ENCODE measurements at places on chromosomes 2 and 18.

DNA sequence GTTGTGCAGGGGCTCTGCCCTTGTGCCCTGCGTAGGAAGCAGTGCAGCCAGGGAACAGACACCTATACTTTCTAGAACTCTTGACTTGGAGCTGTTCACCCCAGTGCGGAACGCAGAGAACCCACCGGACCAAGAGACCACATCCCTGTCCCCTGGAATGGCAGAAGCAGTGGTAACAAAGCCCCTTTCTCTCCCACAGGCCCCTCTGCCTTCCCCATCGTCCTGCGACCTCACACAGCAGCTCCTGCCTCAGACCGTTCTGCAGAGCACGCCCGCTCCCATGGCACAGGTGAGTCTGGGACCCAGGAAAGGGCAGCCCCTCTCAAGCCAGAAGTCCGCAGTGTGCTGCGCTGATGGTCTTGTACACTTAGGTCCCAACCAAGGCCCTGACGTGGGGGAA, 24.6 kb upstream of the RPL31 start:
- no peak for DNase-seq

DNA sequence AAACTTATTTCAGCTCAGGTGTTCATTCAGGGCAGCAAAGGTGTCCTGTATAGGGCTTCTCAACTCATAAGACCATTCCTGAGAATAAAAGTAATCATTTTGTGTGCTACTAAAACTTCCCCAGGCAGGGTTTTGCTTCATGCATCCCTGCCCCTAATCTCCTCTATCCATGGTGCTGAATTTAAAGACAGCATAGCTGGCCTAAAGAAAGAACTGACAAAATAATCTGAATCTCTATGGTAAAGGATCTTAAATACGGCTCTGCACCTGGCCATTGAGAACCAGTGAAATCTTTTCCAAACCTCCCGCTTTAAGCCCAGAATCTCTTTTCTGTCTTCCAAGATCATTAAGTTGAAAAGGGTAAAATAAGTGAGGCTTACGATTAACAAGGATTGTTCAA, 292.1 kb upstream of the KLHL29 start:
- DNase-seq, result no peak

DNA sequence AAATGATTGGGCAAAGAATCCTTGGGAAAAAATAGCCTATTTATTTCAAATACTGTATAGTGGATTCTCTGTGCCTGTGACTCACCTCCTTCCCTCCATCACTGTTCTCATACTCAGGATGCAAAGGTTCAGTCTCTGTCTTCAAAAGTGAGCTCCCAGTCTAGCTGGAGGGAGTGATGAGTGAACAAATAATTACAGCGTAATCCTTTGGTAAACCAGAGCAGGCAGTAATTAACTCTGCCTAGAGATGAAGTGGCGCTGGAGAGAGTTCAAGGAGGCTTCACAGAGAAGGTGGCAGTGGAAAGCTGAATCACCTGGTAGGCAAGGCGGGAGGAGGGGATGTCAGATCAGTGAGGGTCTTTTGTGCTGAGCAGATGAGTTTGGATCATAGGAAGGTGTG, 6.5 kb downstream of the DGUOK start:
- no peak for DNase-seq

- DNase-seq, result no peak
Measured at GRCh38 chr2:133598769-133599168, 30.5 kb upstream of the NCKAP5 start.

DNA sequence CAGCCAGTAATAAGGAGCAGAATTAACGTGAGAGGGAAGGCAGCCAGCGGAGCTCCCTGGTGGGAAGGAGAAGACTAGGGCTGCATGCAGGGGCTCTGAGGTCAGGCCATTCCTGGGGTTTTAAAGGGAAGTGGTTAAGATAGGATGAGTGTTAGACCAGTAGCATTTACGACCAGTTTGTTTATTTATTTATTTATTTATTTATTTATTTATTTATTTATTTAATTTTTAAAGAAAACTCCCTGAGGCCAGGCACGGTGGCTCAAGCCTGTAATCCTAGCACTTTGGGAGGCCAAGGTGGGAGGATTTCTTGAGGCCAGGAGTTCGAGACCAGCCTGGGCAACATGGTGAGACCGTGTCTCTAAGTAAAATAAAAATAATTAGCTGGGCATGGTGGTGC, 152.8 kb downstream of the FHOD3 start:
- no peak for DNase-seq

DNA sequence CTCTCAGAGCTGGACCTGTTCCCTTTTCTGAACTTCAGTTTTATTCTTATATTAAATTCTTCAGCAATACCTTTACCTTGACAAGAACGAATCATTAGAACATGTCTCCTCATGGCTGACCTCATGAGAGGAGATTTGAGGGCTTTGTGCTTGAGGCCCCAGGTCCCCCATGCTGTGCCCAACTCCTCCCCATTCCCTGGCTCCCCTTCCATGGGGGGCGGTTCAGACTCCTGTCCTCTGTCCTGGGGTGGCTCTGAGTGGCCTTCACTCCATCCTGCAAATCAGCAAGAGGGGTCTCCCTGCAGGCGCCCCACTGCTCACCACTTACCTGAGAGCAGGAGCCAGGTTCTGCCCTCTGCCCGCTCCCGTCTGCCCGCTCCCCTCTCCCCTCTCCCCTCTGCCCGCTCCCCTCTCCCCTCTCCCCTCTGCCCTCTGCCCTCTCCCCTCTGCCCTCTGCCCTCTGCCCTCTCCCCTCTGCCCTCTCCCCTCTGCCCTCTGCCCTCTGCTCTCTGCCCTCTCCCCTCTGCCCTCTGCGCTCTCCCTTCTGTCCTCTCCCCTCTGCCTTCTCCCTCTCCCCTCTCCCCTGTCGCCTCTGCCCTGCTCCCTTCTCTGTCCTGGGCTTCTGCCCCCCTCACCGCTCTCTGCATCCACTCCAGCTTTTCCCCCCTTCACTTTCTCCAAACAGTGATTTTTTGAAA, 98.7 kb upstream of the ALKAL2 start:
- DNase-seq, result no peak

DNA sequence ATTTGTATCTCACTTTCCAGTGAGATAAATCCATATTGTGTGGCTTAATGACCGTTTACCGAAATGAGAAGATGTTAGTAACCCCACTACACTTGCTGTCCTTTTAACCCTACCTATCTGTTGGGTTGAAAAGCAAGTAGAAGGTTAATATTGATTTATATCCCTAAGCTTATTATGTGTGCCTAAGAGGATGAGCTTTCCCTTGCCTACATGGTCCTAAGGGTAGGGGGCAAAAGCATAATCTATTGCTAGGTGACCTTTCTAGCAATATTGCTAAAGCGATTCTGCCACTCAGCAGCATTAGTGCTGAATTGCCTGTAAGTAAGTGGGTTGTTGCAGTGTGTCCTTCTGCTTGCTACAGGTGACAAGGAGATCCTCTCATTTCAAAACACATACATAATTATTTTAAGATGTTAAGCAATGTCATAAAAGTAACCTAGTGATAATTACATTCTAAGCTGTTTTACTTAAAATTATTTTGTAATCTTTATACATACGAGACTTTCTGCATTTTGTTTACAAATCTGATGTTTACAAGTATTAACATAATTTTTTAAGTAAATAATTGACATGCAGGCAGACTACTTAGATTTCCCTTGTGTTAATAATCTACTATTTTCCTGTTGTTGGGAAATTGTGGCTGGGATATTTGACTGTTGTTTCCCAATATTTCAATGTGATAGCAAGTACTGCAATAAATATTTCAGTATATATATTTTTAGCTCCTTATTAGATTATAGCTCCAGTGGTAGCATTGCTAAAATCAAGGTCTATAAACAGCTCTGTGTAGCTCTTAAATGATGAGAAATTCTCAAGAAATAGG, 49.1 kb upstream of the CABYR start:
- DNase-seq, result no peak

- DNase-seq, result no peak
Measured at GRCh38 chr2:178498137-178498536, 17.9 kb downstream of the PLEKHA3 start.

DNA sequence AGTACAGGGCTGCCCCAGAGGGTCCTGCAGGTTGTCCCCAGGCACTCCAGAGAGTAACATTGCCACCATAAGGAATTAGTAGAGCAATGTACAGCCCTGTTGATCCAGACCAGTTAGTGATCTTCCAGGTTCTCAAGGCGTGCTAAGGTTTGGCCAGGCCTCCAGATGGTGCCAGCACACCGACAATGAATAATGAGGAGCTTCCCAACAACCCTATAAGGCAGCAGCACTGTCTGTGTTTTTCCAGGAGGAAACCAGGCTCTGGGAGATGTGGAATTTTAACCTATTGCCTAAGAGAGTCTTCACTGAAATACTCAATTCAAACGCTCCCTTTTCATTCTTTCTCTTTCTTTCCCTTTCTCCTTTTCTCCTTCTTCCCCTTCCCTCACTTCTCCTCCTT, 122.1 kb downstream of the MGAT5 start:
- DNase-seq, result no peak

- no peak for DNase-seq
Measured at GRCh38 chr2:147773479-147773878, 71.3 kb upstream of the ACVR2A start.

GRCh38 chr2:237779521-237779920, 19.1 kb upstream of the RBM44 start:
- DNase-seq, result no peak

- DNase-seq, result no peak
Measured at GRCh38 chr2:130818809-130819208, 17.9 kb upstream of the ARHGEF4 start.

DNA sequence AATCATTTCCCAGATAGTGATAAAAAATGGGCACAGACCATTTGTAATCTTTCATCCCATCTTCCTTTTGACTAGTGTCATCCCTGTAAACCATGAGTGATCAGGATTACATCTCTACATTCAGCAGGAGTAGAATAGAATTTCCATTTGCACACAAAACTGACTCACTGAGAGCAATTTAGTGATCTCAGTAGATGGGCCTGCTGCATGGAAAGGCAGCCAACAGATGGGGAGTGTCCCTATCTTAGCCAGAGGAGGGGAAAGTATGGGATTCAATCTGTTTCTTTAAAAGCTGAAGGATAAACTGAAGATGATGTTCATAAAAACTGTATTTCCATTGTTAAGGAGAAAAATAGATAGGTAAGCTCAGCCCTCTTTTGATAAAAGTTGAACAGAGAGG, 441.7 kb downstream of the ZNF521 start:
- no peak for DNase-seq

- no peak for DNase-seq
Measured at GRCh38 chr2:111705239-111705638, 178.8 kb downstream of the ANAPC1 start.

DNA sequence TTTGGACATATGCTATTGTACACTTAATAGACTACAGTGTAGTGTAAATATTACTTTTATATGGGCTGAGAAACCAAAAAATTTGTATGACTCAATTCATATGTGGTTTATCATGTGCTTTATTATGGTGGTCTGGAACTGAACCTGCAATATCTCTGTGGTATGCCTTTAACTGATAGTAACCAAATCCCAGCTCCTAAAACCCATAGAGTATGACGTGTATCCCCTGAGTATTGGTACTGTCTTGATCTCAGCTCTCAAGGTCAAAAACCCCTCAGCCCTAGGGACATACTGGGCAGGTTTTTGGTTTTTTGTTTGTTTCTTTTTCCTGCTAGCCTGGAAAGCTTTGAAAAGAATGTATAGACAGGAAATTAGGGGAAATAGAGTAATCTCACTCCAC, 42.2 kb upstream of the ARHGAP15 start:
- DNase-seq, result no peak

GRCh38 chr2:117936871-117937428, 76.9 kb downstream of the CCDC93 start:
- no peak for DNase-seq

- no peak for DNase-seq
Measured at GRCh38 chr2:11133238-11133935, 21.9 kb upstream of the SLC66A3 start.

DNA sequence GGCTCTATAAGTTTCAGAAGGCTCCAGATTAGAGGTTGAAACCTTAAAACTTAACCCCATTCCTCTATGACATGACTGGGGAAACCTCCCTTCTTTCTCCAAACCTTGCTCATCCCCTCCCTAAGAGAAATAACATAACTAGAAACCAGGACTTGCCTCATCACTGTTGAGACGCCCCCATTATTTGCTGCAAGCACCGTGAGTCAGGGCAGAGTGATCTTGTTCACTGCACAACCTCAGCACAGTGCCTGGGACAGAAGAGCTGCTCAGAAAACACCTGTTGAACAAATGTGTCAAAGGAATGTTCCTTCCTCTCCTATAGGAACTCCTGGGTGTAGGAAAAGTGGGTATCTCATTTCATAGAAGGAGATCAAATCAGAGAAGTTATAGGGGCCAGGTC, 132.7 kb upstream of the CTAGE1 start:
- DNase-seq, result no peak

DNA sequence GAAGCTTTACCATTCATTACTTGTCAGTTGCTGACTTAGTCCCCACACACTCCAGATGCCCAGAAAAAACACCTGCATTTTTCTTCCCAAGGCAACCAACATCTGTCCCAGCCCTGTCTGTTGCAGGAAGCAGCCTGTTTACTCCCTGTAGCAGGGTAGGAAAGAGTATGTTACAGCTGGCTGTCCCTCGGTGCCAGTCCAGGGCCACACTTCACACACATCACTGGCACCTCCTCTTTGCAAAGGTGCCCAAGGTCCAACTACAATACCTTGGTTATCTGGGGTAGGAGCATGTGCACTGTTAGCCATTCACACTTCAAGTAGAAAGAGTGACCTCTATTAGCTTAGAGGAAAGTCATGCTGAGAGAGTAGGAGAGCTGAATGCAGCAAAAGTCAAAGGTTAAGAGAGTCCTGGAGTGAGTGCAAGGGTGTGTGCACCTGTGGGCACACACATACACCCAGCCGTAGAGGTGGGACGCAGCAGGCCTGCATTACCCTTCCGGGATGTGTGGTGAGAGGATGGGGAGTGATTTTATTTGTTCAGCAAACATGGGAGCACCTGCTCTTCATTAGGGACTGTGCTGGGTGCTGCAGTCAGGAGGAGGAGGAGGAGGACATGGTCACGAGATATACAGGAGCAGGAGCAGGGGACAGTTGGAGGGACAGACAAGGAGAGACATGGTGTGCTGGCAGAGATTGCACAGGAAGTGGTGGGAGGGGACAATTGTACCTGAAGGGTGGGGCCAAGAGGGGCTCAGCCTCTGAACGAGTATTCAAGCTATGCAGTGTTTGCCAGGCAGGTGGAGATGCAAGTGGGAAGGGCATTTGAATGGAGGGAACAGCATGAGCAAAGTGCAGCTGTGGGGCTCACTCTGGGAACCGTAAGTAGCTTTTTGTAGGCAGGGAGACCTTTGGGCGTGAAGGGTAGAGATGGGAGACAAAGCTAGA, 69.8 kb downstream of the TSN start:
- no peak for DNase-seq

GRCh38 chr2:73516033-73516432, 126.2 kb downstream of the NAT8 start:
- DNase-seq, result no peak
